IPS DF 19.7 (cell line): ENCODE measurements at places on chromosomes 1 and 21.

GRCh38 chr1:102897557-102897956 lies 210.8 kb downstream of the COL11A1 start:
- DNase-seq: no peak

- DNase-seq: no peak
Measured at GRCh38 chr1:156581661-156582387, 2.3 kb downstream of the TTC24 start.

GRCh38 chr1:25700626-25701025 lies 84.0 kb downstream of the MAN1C1 start:
- DNase-seq: no peak

DNA sequence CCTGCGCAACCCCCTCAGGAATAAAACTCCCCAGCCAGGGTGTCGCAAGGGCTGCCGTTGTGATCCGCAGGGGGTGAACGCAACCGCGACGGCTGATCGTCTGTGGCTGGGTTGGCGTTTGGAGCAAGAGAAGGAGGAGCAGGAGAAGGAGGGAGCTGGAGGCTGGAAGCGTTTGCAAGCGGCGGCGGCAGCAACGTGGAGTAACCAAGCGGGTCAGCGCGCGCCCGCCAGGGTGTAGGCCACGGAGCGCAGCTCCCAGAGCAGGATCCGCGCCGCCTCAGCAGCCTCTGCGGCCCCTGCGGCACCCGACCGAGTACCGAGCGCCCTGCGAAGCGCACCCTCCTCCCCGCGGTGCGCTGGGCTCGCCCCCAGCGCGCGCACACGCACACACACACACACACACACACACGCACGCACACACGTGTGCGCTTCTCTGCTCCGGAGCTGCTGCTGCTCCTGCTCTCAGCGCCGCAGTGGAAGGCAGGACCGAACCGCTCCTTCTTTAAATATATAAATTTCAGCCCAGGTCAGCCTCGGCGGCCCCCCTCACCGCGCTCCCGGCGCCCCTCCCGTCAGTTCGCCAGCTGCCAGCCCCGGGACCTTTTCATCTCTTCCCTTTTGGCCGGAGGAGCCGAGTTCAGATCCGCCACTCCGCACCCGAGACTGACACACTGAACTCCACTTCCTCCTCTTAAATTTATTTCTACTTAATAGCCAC lies 696 bp downstream of the TGFB2 start:
- DNase-seq: no peak

GRCh38 chr1:168148916-168149315 lies 12.2 kb upstream of the GPR161 start:
- DNase-seq: no peak

DNA sequence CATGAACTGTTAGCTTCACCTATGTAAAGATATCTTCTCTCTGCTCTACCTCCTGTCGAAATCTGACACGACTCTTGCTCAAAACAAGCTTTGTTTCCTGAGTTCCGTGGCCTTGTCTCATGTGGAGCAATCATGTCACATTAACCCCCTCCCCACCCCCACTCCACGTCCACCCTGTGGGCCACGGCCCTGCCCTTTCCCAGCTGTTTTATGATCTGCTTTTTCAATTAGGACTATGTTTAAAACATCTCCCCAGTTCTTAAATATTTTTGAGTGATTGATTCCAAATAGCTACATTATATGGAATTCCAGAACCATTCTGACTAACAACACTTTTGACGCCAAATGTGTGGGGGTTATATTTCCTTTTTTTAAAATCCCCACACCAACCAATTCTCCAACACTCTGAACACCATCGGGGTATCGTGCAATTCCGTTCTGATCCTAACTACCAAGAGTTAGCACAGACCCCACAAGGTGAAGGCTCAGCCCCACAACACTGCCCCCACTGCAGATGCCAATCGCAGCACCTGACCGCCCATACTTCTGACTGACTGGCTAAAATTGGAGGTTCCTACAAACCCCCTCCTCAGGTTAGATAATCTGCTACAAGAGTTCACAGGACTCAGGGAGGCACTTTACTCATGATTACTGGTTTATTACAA lies 12.7 kb upstream of the S100A8 start:
- no peak for DNase-seq

DNA sequence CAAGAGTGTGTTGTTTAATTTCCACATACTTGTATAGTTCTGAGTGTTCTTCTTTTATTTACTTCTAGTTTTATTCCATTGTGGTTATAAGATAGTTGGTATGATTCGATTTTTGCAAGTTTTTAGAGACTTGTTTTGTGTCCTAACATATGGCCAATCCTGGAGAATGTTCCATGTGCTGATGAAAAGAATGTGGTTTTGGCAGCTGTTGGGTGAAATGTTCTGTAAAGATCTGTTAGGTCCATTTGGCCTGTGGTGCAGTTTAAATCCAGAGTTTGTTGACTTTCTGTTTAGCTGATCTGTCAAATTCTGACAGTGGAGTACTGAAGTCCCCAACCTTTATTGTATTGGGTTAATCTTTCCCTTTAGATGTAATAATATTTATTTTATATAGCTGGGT lies 19.5 kb upstream of the TIPRL start:
- no peak for DNase-seq

DNA sequence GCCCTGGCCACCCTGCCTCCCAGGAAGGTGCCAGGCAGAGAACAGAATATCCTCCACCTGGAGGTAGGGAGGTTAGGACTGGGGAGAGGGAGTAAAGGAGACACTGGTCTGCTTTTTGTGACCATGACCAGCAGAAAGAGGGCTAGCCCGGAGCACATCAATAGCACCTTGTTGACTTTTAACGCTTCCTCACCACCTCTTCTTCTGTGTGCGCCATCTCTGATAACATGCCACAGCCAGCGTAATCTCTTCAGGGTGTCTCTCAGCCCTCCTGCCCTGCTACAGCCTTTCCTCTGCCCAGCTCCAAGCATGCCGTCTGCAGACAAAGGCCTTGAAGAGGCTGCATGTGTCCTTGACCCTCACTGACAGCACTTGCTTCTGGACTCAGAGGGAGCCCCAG lies 50.9 kb upstream of the GJA5 start:
- DNase-seq: no peak
